SK-N-MC (cell line): ENCODE measurements at places on chromosomes 6 and 20.

- no peak for DNase-seq
These were observed 21.0 kb downstream of the KCNK5 start for GRCh38 chr6:39208223-39208739.

- no peak for DNase-seq
These were observed 114.3 kb downstream of the THBS2 start for GRCh38 chr6:169139179-169139971.

DNA sequence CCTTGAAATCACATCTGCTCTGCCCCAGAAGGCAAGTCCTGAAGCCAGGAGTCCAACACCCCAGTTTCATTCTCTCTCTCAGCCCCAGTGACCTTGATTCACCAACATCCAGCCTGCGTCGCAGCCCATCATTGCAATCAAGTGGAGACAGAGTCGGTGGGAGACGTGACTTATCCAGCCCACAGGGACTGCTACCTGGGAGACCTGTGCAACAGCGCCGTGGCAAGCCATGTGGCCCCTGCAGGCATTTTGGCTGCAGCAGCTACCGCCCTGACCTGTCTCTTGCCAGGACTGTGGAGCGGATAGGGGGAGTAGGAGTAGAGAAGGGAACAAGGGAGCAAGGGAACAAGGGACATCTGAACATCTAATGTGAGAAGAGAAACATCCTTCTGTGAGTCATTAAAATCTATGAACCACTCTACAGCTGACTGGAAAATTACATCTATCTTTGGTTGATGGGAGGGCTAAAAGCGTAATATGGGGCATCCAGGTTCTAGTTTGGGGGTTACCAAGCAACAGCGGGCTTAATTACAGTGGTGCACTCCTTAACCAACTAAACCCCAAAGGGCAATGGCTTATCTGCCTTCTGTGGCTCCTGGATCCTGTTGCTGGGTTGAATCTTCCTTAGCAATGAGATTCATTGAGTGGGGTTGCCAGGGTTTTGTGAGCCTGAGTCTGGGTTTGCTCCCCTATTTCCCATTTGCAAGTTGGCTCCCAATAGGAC, 2.5 kb downstream of the LY6G6D start:
- DNase-seq: no peak

DNA sequence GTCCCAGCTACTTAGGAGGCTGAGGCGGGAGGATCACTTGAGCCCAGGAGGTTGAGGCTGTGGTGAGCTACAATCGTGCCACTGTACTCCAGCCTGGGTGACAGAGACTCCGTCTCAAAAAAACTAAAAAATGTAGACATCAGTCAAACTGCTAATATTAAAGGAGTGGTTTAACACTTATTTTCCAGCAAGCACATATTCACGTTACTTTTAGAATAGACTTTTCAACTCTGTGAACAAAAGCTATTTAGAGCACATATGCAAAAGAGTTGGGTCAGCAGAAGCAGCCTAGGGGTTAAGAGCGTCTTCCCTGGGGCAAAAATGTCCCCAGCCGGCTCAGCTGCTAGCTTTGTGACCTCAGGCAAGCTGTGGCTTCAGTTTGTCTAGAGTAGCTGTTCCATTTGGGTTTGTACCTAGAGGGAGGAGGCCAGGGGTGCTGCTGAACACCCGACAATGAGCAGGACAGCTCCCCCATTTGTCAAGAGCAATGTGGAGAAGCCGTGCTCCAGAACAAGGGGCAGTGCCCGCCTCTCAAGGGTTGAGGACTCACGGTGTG, 62.5 kb upstream of the PTGIS start:
- DNase-seq: no peak

GRCh38 chr6:11035616-11036350, 8.3 kb downstream of the ELOVL2 start:
- no peak for DNase-seq

DNA sequence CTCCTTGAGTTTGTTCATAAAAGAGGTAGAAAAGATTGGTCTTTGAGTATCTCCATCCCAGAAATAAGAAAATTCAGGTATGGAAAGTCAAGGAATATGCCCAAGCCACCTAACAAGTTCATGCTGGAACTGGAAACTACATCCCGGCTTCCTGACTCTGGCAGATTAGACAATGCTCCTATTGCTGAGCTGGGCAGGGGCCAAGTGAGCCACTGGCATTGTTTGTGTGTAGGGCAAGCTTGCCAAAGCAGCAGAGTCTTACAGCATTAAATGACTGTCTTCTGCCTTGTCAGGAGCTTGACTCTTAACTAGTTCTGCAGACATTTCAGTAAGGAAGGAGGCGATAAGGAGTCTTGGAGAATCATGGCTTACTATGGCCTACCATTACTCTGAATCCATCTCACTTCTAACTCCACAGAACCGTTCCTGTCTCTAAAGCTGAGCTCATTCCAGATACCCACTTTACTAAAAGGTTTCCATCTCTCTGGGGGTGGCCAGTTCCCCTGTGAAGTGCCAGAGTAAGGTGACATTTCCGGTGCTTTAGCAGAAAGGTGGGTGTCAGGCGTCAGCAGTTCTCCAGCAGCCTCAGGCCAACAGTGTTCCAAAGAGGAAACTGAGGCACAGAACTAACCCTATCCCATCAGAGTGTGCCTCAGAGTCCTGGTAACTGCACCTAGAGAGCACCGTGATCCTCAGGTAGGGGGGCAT, 30.1 kb downstream of the PRDM1 start:
- no peak for DNase-seq

DNA sequence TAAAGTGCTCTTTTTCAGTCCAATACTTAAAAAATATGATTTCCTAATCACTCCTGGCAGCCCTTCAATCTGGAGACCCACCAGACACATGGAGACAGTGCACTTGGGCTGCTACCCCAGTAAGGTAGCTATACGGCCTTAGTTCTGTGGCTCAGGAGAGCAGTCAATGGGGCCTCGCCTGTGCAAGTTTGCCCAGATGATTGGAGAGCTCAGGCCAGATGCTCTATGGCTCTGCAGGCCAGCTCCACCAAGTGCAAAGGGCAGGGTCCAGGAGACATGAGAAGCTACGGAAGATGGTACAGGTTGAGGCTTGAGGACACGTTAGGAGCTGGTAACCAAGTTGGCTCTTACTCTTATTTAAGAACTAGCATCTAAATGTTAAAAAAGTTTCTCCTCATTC, 30.7 kb downstream of the STK38 start:
- DNase-seq: no peak
